A549 treated with RU486 at 1 μM for 4 hours (cell line): ENCODE measurements at places on chromosomes 2 and 18. TPM values are rescaled to one million over a fixed set of nuclear protein-coding genes. Genes with fewer than 3 reads are reported as not detected.

PID1 gene
- total RNA-seq, result 2.2 to 3.9 TPM (median 2.9 TPM) in 5 replicates

GREB1L gene
- total RNA-seq, result 0.95 to 2.5 TPM (median 2.3 TPM) in 5 replicates

KIAA2012 gene
- total RNA-seq, result not detected in 5 replicates

APCDD1 gene
- not detected in 5 replicates for total RNA-seq

MYCN gene
- total RNA-seq, result not detected in 5 replicates

GCKR gene
- 0.17 to 0.62 TPM (median 0.42 TPM) in 4 of 5 replicates, not detected in the other for total RNA-seq

EVA1A gene
- 12.3 to 18.2 TPM (median 14.5 TPM) in 5 replicates for total RNA-seq

KCNJ13 gene
- total RNA-seq, result not detected in 5 replicates

CCDC102B gene
- total RNA-seq, result 0.28 to 0.88 TPM (median 0.61 TPM) in 4 of 5 replicates, not detected in the other

BOLL gene
- total RNA-seq, result not detected in 5 replicates

MAP3K19 gene
- not detected in 5 replicates for total RNA-seq

ARHGAP25 gene
- total RNA-seq, result 0.15 to 0.28 TPM (median 0.26 TPM) in 3 of 5 replicates, not detected in the others

BCL2 gene
- total RNA-seq, result 0.53 to 0.73 TPM (median 0.70 TPM) in 5 replicates

SLC4A1AP gene
- total RNA-seq, result 28.0 to 37.1 TPM (median 31.5 TPM) in 5 replicates

TFPI gene
- total RNA-seq, result 22.2 to 62.8 TPM (median 54.6 TPM) in 5 replicates

TXNL1 gene
- 43.5 to 69.4 TPM (median 65.4 TPM) in 5 replicates for total RNA-seq

OR6B2 gene
- not detected in 5 replicates for total RNA-seq

PARD3B gene
- 0.70 to 1.6 TPM (median 0.93 TPM) in 5 replicates for total RNA-seq

LRP1B gene
- total RNA-seq, result 0.01 TPM in 1 of 5 replicates, not detected in the others

FLACC1 gene
- total RNA-seq, result 0.20 to 0.32 TPM in 2 of 5 replicates, not detected in the others
